ENCODE measurements at places on chromosomes 13 and 19.

DNA sequence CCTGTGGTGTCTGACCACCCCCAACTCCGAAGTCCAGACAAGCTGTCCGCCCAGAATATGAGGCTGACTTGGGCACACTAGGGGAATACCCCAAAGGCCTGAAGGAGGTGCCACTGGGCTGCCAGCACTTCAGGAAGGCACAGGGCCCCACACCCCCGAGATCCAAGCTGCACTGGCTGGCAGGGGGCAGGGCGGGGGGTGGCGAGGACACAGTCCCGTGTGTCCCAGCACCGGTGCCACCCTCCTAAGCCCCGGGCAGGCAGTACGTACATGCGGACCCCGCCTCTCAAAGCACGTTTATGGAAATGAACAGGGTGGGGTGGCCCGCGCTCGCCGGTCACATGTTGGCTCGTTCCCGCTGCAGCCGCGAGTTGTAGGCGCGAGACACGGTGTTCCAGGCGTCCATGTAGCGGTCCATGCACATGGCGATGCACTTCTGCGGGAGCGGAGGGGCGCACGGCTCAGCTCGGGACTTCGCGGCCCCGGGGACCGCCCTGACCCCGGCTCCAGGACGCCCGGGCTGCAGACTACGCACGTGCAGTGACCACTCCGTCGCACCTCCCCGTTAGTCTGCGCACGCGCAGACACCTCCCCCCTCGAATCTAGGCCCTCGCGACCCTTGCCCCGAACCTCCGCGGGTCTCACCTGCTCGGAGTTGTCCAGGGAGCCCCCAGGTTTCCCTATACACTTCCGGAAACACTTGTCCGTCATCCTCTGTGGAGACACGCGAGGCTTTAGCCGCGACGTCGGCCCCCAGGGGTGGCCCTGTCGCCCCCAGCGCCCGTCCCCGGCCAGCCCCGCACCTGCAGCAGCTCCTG is 566 bp downstream of the TIMM13 start:
- peak; percentile 77 for DNase-seq

GRCh38 chr13:57627663-57628062 is 3.9 kb upstream of the PCDH17 start:
- DNase-seq: no peak

DNA sequence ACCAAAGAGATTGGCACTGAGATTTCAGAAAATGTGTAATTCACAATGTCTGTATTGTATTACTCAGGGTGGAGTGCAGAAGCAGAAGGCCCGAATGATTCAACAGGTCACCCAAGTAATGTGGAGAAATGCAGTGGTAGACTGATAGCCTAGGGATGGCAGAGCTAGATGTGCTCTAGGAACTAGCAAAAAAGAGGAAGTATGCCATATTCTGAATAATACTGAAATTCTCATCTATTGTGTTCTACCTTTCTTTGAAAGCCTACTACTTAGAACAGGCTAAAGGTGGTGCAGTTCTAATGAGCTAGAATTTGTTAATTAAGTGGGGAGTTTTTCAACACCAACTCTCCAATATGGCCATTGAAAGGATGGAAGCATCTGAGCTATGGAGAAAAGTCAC is 1449.8 kb upstream of the MIR17HG start:
- DNase-seq: no peak

DNA sequence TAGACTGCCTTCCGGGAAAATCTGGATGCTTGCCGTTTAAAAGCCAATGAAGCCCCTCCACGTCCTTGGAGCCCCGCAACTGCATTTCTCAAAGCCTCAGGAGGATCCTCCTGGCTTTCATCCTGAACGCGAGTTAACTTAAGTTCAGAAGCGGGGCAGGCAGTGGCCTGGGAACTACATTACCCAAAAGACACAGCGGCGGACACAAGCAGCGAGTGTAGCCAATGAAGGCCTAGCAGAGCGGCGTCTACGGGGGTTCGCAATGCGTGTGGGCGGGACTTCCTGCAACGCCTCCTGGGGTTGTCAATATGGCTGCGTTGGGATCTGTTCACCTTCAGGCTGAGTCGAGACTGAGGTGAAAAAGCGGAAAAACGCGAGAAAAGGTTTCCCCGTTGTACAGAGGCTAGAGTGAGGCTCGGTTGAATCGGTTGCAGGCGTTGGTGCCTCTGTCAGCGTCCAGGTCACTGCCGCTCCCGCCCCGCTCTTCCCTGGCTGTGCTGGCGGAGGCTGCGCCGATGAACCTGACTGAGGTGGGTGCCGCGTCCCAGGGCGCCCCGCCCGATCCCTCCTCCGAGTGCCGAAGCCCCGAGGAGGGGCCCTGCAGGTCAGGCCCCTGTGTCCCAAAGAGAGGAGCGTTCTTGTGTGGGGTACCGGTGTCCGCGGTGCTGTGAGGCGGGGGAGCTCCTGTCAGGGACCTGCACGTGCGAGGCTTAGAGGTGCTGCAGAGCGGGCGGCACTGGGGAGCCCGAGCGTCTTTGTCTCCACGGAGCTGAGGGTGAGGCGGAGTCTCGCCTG is at the start of gene ZNF17:
Gene ZNF17, plus strand, starts transcription at position 285 of the 795 bp plus-strand sequence. CDS start 2,455 bp downstream, outside the sequence.
- DNase-seq: peak; percentile 91

DNA sequence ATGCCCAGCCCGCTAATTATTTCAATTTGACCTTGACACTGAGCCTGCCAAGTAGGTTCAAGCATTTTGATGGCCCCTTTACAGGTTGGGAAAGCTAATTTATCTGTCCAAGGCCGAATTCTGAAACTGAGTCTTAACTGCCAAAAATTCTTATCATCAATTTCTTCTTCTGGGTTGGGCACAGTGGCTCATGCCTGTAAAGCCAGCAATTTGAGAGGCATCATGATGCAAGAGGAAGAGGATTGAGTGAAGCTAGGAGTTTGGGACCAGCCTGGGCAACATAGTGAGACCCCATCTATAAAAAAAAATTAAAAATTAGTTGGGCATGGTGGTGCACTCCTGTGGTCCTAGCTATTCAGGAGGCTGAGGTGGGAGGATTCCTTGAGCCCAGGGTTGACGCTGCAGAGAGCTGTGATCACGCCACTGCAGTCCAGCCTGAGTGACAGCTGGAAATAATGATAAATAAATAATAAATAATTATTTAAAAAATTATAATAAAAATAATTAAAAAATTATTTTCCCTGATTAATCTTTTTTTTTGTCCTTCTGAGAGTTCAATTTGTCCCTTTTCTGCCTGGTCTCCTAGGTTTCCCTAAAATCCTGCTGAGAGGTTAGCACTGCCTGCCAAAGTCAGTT is 1.3 kb upstream of the LDLR start:
- DNase-seq: no peak

- peak; percentile 47 for DNase-seq
These were observed 14.8 kb downstream of the DHX34 start for GRCh38 chr19:47363758-47364531.

DNA sequence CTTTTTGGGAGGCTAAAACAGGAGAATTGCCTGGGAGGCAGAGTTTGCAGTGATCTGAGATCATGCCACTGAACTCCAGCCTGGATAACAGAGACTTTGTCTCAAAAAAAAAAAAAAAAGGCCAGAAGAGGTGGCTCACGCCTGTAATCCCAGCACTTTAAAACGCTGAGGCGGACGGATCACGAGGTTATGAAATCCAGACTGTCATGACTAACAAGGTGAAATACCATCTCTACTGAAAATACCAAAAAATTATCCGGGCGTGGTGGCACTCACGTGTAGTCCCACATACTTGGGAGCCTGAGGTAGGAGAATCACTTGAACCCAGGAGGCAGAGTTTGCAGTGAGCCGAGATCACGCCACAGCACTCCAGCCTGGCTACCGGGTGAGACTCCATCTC is 39.9 kb downstream of the ZNF611 start:
- DNase-seq: no peak

DNA sequence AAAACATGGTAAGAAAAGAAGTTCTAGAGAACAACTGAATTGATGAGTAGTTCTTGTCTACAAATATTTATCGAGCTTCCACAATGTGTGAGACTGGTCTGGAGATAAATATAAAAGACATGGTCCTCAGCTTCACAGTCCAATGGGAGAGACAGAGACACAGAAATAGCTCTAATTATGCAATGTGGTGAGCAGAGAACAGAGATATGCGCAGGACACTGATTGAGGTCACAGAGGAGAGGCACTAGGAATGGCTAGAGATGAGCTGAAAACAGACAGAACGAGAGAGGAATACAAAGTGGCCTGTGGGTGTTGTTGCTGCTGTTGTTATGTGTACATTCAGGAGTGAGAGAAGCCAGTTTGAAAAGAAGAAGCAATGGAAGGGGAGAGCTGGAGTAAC is 53.2 kb downstream of the GPALPP1 start:
- no peak for DNase-seq

- no peak for DNase-seq
These were observed 197.7 kb downstream of the USP12 start for GRCh38 chr13:26973946-26974345.

GRCh38 chr19:41918653-41919244 is 9.5 kb downstream of the ERFL start:
- DNase-seq: no peak

GRCh38 chr19:16143399-16144215 is at the start of gene HSH2D:
HSH2D (plus strand) TSS chr19:16143685; CDS start chr19:16148751, 5,066 bp downstream.
- no peak for DNase-seq

- no peak for DNase-seq
These were observed 209.3 kb downstream of the HS6ST3 start for GRCh38 chr13:96299235-96299634.

DNA sequence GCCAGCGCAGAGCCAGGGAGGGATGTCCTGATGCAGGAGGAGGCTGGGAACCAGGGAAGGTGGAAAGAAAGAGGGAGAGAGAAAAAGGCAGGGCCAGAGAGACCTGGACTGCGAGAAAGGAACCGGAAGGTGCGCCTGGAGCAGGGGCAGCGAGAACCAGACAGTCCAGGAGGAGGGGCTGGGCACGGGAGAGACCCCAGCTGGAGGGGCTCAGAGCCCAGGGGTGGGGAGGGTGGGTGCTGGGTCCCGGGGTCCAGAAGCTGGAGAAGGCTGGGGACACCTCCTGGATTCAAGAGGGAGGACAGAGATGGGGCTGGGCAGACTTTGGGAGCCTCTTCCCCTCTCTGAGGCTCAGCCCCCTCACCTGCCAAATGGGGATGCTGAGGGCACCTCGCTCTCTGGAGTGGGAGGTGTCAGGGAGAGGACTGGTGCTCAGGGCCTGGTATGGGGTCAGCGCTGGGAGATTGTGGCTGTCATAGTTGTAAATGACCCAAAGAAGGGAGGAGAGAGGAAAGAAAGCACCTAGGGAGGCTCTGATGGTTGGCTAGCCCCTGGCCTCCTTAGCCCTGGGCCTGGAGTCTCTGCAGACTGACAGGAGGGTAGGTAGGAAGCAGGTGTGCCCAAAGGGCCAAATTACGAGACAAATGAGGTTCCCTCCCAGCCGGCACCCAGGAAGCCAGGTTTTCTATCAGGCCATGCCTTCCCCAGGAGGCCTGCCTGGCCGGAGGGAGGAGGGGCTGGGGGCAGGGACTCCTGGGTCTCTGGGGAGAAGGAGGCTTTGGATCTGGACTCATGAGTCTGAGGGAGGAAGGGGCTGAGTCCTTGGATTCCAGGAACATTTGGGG is 1.3 kb upstream of the SPACA6 start:
- DNase-seq: peak; percentile 29

DNA sequence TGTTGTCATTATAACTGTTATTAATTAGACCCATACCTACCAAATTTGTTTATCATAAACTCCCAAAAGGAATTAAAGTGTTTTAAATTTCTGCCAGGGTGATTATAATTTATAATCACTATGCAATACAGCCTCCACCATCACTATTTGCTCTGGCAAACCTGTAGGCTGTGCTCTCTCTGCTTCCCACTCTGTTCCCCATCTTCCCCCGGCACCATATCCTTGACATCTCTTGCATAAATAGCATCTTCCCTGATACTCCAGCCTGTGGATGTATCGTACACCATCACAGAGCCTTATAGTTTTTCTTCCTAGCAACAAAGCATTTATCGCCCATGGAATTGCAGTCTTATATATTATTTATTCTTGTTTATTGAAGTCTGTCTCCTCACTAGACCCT is 181.5 kb upstream of the TSC22D1 start:
- DNase-seq: no peak

GRCh38 chr13:39397226-39397895 is 205.6 kb downstream of the LHFPL6 start:
- DNase-seq: no peak

GRCh38 chr19:44742330-44743061 is 6.0 kb upstream of the BCL3 start:
- DNase-seq: no peak

GRCh38 chr13:61253105-61253877 is 162.4 kb downstream of the PCDH20 start:
- no peak for DNase-seq

DNA sequence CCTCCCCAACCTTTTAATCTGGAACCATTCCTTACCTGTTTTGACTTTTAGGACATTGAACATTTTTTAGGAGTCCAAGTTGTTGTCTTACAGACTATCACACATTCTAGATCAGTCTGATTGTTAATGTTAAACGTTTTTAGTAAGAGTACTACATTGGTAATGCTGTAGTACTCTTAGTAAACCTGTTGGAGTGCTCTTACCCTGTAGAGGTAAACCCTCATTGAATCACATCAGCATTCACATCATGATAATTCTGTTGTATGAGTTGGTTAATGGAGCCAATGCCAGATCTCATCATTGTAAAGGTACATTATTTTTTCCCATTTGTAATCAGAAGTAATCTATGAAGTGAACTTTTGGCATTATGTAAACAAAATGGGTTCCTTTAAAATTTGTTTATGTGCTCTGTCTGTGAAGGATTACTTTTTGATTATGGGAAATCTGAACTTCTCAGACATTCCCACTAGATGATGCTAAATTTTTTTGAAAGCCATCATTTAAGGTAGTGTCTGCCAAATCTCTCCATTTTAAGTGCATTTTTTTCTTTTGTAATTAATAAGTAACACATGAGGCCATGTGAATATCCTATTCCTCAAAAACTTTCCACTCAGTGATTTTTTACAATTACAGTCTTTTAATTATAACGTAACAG is 55.2 kb downstream of the VWA8 start:
- DNase-seq: no peak

GRCh38 chr19:48249502-48250014 is 6.2 kb downstream of the CARD8 start:
- DNase-seq: no peak

DNA sequence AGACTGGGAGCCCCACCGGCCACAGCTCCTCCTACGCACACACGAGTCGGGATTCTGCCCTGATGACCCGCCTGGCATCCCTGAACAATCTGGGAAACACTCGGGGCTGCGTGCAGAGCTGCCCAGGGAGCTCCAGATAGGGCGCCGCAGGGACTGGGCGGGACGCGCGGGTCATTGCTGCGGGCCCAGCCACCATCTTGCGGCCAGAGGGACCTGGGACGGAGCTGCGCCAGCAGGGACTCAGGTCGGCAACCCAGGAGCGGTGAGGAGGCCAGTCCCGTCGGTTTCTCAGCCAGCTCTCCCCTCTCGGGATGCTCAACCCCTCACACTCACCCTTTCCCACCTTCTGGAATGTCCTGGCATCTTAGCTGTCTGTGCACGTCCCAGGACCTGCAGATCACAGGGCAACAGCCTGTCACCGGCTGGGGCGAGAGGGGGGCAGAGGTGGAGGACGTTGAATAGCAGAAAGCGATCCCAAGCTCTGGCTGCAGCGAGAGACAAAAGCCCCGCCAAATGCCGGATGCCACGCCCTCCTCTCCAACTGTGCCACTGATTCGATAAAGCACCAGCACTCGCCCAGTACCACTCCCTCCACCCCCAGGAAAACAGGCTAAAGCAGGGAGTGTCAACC is 20.4 kb upstream of the ZNF91 start:
- DNase-seq: peak; percentile 84

All from glutamatergic neuron (in vitro differentiated cells).